ENCODE measurements at places on chromosomes 7 and 10. TPM values are rescaled to one million over a fixed set of nuclear protein-coding genes. Genes with fewer than 3 reads are reported as not detected.

GRCh38 chr7:115707258-115708012, 323.1 kb downstream of the TFEC start:
- DNase-seq, result no peak

DNA sequence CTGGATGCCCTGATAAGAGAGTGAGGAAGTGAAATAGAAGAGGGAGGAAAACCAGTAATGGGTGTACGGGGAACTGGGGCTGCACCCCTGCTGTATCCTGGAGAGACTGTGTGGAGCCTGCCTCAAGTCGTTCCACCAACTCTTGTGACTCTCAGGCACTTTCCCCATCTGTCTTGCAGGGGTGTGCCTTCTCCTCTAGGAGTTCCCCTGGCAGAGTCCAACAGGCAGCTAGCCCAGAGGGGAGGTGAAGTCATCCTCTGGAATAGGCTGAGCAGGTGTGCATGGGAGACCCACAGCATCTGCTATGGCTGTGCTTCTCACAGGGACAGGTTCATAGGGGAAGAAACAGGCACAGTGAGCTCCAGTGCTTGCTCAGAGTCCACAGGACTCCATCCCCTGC, 46.8 kb downstream of the WIPF3 start:
- no peak for DNase-seq

- DNase-seq, result no peak
Observed at GRCh38 chr7:81484261-81484660, 285.6 kb downstream of the HGF start.

DNA sequence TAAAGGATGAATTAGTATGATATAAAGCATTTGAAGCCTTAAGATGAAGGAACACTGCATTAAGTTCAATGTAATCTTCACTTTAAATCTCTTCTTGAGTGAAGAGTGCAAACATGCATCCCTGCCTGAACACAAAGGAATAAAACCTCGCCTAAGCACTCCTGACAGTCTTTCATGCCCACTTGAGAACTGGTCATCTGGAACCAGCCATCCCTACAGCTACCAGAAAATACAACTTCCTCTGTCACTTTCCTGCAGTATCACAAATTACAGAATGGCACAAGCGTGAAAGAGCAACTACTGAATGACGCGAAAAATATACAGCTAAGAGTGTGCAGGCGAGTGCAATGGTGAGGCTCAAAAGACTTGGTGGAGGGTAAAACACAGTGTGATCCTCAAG, 1079.9 kb downstream of the CNTNAP2 start:
- DNase-seq, result no peak

DNA sequence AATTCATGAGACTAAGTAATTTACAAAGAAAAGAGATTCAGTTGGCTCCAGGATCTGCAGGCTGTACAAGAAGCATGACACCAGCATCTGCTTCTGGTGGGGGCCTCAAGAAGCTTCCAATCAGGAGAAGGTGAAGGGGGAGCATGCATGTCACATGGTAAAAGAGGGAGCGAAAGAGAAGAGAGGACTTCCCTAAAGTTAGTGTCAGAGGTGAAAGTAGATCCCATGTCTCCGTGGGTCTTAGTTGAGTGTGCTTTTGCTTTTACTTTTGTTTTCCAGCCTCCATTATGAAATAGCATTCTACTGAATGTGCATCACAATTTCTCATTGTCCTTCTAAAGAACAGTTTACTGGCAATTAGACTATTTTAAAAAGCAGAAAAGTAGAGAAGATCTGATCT, 213.6 kb upstream of the FZD1 start:
- no peak for DNase-seq

GRCh38 chr7:33040803-33041516, 21.6 kb downstream of the NT5C3A start:
- DNase-seq, result peak; percentile 85

GRCh38 chr10:96532523-96532922, 18.8 kb upstream of the TLL2 start:
- DNase-seq, result no peak

- DNase-seq, result no peak
Observed at GRCh38 chr7:48042216-48042615, 6.9 kb downstream of the C7orf57 start.

GRCh38 chr10:107618504-107618994, 454.0 kb upstream of the SORCS1 start:
- DNase-seq, result no peak

DNA sequence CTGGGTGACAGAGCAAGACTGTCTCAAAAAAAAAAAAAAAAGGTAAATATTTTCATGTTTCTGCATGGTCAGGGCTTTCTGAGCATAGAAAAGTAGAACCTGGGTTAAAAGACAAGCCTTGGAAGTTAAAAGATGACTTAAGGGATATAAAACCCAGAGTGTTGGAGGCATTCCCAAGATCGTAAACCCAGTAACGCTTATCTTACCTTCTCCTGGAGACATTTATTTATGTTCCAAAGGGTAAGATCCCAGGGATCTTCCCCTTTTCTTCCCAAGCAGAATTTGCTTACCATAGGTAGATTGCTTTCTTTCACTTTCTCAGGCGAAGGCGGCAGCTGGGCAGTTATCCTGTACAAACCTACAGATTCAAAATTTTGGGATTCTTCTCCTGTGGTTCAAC, 22.2 kb downstream of the SUGCT start:
- DNase-seq, result no peak

DNA sequence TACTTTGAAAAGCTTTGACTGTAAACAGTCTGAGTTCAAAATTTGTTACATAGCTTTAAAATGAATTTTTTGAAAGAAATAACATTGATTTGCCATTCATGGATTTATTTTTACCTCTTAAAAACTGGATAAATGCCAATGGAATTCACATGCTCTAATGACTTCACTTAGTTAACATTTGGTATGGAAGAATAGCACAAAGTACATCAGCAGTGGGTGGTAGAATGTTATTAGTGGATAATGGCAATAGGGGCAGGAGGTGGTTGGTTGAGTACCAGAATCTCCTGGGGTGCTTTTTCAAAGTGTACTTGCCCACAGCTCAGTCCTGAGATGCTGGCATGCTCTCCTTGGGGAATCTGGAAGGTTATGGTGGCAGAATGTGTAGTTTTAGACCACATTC, 4.7 kb downstream of the PPP1R9A start:
- no peak for DNase-seq

DNA sequence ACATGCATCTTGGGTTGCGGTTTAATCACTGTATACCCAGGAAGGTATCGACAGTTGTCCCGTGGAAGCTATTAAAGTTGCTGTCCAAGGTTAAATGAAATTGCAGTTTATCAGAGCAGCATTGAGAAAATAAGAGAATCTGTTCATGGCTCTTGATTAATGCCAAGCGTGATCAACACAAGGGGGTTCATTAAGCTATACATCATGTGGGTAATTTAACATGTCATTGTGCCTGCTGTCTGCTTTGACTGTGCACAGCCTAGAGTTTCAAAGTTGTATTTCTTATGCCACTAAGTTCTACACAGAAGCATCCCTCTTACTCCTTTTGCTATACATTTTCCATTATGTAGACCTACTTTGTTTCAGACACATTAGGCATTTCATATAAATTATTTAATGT, 74.8 kb upstream of the SP8 start:
- DNase-seq, result no peak

- no peak for DNase-seq
Observed at GRCh38 chr7:108634535-108634934, 64.9 kb downstream of the DNAJB9 start.

DNA sequence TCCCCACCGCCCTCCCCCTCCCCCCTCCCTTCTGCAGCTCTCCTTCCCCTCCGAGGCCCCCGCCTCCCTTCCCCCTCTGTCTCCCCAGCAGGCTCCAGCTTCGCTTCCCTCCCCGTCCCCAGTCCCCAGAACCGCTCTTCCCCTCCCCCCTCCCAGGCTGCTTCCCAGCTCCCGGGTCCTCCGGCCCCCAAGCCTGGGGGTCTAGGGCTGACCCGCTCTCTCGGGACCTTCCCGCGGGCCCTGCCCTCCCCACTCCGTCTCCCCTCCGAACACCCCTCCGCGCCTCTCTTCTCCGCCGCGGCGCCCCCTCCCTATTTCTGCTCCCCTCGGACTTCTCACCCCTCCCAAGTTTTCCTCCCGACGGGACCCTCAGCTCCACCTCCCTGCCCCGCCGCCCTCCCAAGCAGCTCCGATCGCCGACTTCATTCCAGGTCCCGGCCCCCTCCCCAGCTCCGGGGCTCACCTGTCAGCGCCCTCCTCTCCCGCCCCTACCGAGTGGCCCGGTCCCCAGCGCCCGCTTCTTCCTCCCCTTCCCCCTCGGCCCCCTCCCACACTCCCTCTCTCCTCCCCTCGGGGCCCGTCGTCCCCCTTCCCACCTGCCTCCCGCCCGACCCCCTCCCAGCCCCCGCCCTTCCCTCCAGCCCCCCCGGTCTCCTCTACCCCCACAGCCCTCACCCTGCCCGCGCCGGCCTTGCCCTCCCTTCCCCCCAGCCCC, 990 bp downstream of the ZNF467 start:
- DNase-seq, result no peak

- DNase-seq, result no peak
Observed at GRCh38 chr7:121449735-121450240, 53.7 kb upstream of the FAM3C start.

DNA sequence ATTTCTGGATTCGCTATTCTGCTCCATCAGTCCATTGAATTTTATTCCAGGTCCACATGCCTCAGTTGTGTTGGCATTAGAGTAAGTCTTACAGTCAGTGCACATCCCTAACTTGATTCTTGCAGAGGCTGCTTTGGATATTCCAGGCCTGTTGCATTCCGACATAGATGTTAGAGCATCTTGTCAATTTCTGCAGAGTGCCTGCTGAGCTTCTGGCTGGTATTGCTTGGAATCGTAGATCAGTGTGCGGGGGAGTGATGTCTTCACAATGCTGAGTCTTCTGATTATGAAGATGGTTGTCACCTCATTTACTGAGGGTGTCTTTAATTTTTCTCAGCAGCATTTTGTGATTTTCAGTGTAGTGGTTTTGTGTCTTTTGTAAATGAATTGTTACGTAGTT, 45.2 kb downstream of the INPP5A start:
- no peak for DNase-seq

- no peak for DNase-seq
Observed at GRCh38 chr10:113273181-113274163, 279.4 kb upstream of the HABP2 start.

DNA sequence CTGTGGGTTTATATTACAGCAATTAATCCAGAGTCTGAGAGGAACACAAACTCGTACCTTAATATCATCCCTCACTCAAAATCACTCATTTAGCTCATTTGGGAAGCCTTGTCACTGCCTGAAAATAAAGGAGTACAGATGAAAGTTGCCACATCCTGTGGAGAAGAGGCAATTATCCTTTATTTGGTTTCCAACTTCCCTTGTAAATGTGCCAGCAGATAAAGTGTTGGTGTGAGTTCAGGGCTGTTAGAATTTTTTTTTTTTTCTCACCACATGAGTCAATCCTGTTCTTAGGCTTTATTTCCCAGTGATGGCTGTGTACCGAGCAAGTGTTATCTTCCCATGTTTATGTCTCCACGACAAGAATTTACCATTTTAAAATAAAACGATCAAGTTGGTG, 99.0 kb upstream of the SMIM30 start:
- no peak for DNase-seq

GRCh38 chr10:46255801-46256747, 30.7 kb upstream of the ANTXRL start:
- DNase-seq, result peak; percentile 64

GRCh38 chr7:77727936-77728701, 31.9 kb downstream of the RSBN1L start:
- DNase-seq, result no peak

DNA sequence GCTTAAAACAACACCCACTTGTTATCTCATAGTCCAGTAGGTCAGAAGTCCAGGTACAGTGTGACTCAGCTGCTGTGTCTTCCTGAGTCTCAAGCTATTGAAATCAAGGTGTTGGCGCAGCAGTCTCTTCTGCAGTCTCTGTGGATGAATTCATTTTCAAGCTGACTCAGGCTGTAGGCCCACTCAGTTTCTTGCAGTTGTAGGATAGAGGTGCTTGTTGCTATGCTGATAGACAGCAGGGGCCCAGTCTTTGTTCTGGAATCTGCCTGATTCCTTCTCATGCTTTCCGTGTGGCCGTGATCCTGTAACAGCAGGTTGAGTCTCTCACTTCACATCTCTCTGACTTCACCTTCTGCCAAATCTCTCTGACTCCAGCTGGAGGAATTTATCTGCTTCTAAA, 400.4 kb upstream of the POM121L12 start:
- DNase-seq, result no peak

- no peak for DNase-seq
Observed at GRCh38 chr7:29156907-29157452, 10.6 kb upstream of the CPVL start.

GRCh38 chr10:6128087-6128486, 39.3 kb downstream of the RBM17 start:
- DNase-seq, result no peak

DNA sequence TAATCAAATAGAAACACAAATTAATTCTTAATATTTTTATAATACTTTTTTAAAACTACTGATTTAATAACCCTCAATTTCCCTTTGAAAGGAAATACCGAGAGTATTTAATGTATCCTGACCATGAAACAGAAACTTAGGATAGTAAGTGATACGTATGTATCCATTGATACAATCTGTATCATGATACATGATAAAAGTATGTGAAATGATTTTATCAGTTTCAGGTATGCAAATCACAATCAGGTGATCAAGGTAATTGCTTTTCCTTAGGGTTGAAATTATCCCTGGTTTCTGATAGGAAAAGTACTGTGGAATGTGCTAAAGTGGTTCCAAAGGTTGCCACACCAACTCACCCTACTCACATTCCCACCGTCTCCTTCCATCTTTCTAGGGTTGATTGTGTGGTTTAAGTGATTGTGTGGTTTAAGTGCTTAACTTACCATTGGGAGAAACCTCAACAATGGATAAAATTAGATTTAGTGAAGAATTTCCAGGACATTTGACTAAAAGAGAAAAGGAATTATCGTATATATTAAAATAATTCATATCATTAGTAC, 138.3 kb downstream of the LRRN3 start:
- no peak for DNase-seq

- DNase-seq, result no peak
Observed at GRCh38 chr7:33535989-33536388, 369.4 kb upstream of the BMPER start.

The PLXNA4 gene
- total RNA-seq, result 21.3 TPM

The SPDYE9 gene
- not detected for total RNA-seq

The CLRN3 gene
- total RNA-seq, result not detected

The SLC18A3 gene
- not detected for total RNA-seq

The HYCC1 gene
- 47.2 TPM for total RNA-seq

The PDE6C gene
- not detected for total RNA-seq

The C10orf105 gene
- 0.52 TPM for total RNA-seq

The PLCE1 gene
- 0.04 TPM for total RNA-seq

The GDF2 gene
- not detected for total RNA-seq

The SFRP5 gene
- total RNA-seq, result not detected

The MKX gene
- not detected for total RNA-seq

The MSMB gene
- total RNA-seq, result not detected

The SUFU gene
- total RNA-seq, result 14.2 TPM
